ENCODE measurements at places on chromosomes 4 and X. TPM values are rescaled to one million over a fixed set of nuclear protein-coding genes. Genes with fewer than 3 reads are reported as not detected.
A peak's percentile ranks its signal among the peaks of the same experiment; 100 is the strongest.

Gene TLR10
- not detected for total RNA-seq

Gene BEX1
- 104 TPM for total RNA-seq

Gene SYP
- total RNA-seq: 16.3 TPM

Gene ARAP2
- 0.20 TPM for total RNA-seq

DNA sequence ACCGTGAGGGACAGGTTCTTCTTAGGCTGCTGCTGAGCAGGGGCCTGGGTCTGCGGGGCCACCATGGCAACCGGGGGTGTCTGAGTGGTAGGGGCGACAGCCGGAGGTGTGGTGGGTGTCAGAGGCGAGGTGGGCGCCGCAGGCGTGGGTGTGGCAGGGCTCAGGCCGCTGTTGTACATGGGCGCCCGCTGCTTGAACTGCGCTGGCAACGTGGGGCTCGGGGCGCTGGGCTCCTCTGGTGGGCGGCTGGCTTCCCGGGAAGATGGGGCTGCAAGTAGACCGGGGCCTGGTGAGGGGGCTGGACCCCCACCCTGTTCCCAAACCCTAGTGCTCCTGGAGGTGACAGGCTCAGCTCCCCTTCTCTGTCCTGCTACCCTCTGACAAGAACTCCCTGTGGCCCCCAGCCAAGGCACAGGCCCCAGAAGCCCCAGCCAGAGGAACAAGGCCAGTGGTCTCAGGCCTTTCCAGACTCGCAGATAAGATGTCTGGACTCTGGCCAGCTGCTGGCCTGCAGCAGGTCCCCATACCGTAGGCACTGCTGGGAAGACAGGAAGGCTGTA lies 24.8 kb downstream of the NELFA start:
- no peak overlapping the region for H3K4me3 ChIP-seq
- H3K36me3 ChIP-seq: peaks cover 93% of the 10 kb centered on the region
- H3K27ac ChIP-seq: no peak overlapping the region
- peaks cover 7% of the 10 kb centered on the region for H3K4me1 ChIP-seq
- no peak for DNase-seq

GRCh38 chr4:71270901-71271300 lies 67.9 kb upstream of the SLC4A4 start:
- H3K27me3 ChIP-seq: no peaks in the 10 kb centered on the region
- H3K4me1 ChIP-seq: peaks cover 11% of the 10 kb centered on the region
- H3K27ac ChIP-seq: no peak overlapping the region

DNA sequence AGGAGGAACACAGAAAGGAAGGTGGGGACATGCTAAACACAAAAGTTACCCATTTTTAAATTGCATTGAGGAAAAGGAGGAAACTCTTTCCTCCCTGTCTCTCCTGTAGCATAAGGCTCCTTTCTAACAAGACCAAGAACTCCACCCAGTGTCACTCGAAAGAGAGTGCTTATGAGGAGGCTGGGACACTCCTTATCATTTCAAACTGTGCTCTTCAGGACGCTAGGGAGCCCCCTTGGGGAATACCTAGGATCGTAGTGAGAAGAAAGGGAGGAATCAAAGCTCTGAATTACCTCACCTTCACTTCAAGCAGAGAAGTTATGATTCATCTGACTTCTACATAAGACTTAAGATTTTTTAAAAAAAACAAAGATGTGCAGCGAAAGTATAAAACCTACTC lies 65.5 kb downstream of the F9 start:
- no peaks in the 10 kb centered on the region for H3K4me1 ChIP-seq
- no peak overlapping the region for H3K27ac ChIP-seq
- no peaks in the 10 kb centered on the region for H3K27me3 ChIP-seq
- DNase-seq: peak; percentile 17
- H3K4me3 ChIP-seq: no peak overlapping the region
